ENCODE measurements at places on chromosomes 11 and 22.
A peak's percentile ranks its signal among the peaks of the same experiment; 100 is the strongest.

- no peak for DNase-seq
Observed at GRCh38 chr11:85276332-85276731, 350.8 kb downstream of the DLG2 start.

GRCh38 chr11:125675196-125675595, 5.5 kb downstream of the ACRV1 start:
- no peak for DNase-seq

DNA sequence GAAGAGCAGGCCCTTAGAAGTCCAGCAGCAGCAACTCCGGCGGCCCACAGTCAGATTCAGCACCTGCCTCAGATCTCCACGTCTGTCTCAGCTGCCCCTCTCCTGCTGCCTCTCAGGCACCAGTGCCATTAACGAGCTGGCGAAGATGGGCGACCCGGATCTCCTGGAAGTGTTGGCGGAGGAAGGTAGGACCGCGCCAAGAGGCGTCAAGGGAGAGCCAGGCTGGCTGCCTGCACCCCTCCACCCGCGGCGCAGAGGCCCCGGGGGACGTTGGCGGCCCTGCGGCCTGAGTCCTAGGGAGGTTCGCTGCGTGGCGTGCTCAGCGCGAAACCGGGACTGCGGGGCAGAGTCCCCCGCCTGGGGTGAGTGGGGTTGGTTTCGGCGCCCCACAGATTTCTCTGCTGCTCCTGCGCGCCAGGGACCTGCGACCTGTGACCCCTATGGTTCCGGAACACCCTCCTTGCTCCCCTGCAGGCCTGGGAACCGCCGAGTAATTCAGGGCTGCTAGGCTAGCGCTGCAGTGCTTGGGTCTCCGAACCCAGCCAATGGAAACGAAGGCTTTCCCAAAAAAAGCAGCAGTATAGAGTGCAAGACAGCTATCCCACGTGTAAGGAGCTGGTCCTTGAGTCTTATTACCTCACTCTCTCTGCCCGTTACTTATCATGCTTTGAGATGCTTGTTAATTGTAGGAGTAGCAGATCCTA, 615 bp downstream of the ANO5 start:
- DNase-seq, result no peak

GRCh38 chr22:43151251-43152002, at the start of gene TSPO:
Gene TSPO, plus strand, starts transcription at chr22:43151559. Its CDS starts 7,680 bp downstream, at chr22:43159239.
- DNase-seq, result peak; percentile 64

GRCh38 chr11:47280860-47281259, 10.9 kb downstream of the MADD start:
- no peak for DNase-seq

DNA sequence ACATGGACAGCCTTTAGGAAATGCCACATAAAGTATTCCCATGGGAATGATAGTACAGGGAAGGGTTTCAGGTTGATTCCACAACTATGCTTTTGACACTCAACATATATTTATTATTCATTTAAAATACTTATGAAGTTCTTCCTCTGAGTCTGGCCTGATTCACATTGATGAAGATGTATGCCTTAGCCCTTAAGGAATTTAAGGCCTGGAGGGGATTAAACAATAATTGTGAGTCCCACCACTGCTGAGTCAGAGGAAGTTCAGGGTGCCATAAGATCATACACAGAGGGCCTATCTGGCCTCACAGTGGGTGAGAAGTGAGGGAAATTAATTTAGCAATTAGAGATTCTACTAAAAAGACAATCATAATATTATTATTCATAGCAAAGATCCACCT, 161.1 kb upstream of the SNX19 start:
- no peak for DNase-seq

- no peak for DNase-seq
Observed at GRCh38 chr22:49994361-49995040, 18.1 kb downstream of the IL17REL start.

DNA sequence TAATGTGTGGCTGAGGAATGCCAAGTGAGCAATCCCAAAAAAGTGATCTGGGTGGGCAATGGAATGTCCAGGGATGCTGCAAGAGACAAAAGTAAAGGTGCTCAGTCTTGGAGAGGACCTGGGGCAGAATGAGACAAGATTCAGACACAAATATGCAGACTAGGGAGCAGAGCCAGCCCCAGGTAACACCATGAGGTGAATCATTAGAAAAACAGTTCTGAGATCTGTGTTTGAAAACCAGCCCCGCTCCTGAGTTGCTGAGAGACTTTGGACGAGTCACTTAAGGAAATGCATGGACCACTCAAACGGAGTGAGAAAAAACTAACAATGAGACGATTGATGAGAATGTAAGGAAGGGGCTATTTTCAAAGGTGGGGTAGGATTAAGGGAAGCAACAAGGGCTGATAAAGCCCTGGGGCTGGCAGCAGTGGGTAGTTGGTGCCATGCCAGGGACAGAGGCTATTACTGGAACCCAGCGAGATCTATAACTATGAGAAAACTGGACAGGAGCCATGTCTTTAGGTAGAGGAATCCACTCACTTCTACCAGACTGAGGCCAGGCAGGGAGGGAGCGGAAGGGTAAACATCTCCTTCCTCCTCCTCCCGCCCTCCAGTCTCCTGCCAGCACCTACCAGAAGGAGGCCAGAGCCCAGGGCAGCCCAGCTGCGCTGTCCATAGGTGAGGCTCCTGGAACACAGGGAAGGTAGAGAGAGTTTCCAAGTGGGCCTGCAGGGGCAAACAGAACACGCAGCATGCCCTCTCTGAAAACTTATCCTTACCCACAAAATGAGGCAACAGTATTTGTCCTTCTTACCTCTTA, 130.4 kb upstream of the TEAD1 start:
- no peak for DNase-seq

GRCh38 chr11:63599211-63600122, 14.8 kb downstream of the PLAAT3 start:
- no peak for DNase-seq

DNA sequence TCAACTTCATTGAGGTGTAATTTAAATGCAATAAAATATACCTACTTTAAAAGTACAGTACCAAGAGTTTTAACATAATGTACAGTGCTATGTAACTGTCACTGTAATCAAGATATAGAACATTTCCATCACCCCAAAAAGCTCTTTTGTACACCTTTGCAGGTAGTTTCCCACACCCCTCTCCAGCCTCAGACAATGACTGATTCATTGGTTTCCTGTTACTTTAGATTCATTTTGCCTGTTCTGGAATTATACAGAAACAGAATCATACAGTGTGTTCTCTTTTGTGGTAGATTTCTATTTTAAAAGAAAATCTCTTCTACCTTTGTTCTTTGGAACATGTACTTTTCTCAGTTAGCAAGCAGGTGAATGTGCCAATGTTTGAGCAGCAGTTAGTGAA, 38.2 kb downstream of the SHISA8 start:
- DNase-seq, result no peak

DNA sequence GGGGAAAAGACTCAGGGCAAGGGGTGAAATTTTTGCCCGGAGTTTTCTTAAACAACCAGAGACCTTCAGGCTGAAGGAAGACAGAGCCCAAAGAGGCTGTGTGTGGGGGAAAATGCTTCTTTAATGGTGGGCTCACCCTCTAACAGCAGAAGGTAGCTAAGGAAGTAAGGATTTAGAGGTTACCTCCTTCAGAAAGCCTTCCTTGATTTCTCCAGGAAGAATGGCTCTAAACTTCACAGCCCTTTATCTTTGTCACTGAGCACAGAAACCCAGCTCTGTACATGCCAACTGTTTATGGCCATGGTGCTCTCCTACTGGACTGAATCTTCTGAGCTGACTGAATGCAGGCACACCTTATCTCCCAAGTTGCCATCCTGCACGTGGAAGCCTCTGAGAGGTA, 196.0 kb downstream of the TENM4 start:
- no peak for DNase-seq

- no peak for DNase-seq
Observed at GRCh38 chr11:43747130-43747802, 66.7 kb downstream of the HSD17B12 start.

- no peak for DNase-seq
Observed at GRCh38 chr11:3140291-3140603, 24.9 kb downstream of the OSBPL5 start.

GRCh38 chr22:48621085-48621484, 1206.6 kb downstream of the BRD1 start:
- DNase-seq, result no peak

- DNase-seq, result no peak
Observed at GRCh38 chr11:62705413-62705812, 1.8 kb downstream of the BSCL2 start.

- DNase-seq, result peak; percentile 46
Observed at GRCh38 chr11:8913961-8914660, 3.1 kb downstream of the AKIP1 start.

- DNase-seq, result no peak
Observed at GRCh38 chr11:75845324-75845723, 30.3 kb downstream of the UVRAG start.

GRCh38 chr22:49587987-49588386, 239.7 kb downstream of the BRD1 start:
- no peak for DNase-seq

Measured in activated naive CD4-positive, alpha-beta T cell treated with Interleukin-2 at 50 U/mL for 16 hours (primary cell).